C1 segment of cervical spinal cord (tissue), 14 donors: ENCODE measurements at places on chromosomes 2 and 18.

DNA sequence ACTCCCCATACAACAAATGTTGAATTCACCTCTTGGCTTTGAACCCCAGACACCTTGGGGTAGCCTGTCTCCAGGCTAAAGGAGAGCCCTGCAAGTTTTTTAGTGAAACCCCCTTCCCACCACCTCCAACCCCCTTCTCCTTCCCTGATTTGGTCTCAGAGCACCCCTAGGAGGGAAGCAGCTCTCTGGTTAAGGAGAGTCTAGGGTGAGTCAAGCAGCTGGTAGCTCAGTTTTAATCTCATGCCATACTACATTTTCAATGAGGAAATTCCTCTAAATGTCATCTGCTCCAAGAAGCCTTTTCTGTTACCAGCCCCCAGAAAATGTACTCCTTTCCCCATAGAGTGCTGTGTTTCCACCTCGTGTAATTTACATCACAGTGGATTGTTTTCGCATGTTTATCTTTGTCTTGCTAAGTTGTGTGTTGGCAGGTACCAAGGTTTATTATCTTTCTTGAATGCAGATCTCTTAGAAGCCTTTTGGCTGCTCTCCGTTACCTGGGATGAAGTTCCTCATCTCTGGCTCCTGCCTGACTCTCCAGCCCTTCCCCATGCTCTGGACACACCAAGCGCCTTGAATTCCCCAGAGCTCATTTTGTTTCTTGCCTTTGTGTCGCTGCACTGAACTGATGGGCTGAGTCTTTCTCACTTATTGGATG lies 82.2 kb downstream of the ASAP2 start:
- DNase-seq = no peak

GRCh38 chr18:71865888-71866287 lies 678.3 kb downstream of the CBLN2 start:
- no peak for DNase-seq

DNA sequence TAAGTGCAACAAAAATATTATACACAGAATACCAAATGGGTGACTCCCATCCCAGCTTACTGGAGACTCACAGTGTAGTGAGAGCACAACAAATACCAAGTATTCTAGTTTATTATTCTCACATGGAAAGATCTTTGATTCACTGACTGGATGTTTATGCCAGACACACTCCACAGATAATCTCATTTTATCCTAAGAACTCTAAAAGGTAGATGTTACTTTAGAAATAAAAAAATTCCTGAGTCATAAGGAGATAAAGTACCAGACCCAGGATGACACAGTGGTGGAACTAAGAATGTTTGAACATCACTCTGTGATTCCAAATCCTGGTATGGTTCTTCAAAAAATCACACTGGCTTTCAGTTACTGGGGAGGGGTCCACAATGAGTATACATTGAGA lies 136.2 kb downstream of the CDH2 start:
- DNase-seq = no peak

DNA sequence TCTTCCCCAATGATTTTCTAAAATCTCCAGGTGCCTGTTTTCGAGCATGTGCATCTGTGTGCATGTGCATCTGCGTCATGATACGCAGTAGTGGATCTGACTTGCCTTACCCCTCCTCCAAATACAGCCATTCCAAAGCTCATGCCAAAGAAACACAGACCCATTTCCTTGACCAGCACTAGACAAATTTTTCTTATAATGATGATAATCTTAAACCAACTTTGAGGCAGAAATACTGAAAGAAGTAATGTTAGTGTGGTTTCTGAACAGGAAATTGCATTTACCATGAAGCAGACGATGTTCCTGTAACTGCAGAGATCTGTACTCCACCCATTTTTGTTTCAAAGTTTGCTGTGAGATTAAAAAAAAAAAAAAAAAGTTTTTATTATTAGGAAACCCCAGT lies 25.6 kb downstream of the CYTIP start:
- DNase-seq = no peak

DNA sequence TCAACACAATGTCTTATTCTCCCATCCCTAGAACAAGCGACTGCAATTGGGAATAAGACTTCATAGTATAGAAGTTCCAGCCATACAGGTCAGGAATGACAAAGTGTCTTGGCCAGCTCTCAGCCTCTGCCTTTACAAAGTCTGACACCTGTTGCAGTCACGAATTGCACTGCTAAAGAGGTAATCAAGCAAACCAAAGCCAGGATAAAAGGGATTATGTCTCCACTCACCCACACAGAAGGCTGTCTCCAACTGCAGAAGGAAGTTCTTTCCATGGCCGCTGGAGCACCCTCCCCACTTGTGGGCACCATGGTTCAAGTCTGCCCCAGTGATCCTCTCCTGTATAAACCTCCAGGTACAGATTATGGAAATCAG lies 114.8 kb upstream of the PKDCC start:
- DNase-seq = no peak
